Upper lobe of left lung (tissue), 6 donors: ENCODE measurements at places on chromosomes 11 and 22. TPM values are rescaled to one million over a fixed set of nuclear protein-coding genes. Genes with fewer than 3 reads are reported as not detected.

Gene CEP126
- total RNA-seq: 33.4 TPM

Gene MFRP
- not detected for total RNA-seq

Gene OR5A1
- not detected for total RNA-seq

Gene MYOD1
- total RNA-seq: not detected

Gene GAB2
- total RNA-seq: 43.5 TPM

GRCh38 chr11:109869536-109869935, 223.7 kb upstream of the ZC3H12C start:
- no peak for DNase-seq

GRCh38 chr11:94111660-94112059, 17.0 kb upstream of the PANX1 start:
- DNase-seq: no peak

GRCh38 chr11:10824888-10825287, 16.2 kb upstream of the EIF4G2 start:
- DNase-seq: no peak

DNA sequence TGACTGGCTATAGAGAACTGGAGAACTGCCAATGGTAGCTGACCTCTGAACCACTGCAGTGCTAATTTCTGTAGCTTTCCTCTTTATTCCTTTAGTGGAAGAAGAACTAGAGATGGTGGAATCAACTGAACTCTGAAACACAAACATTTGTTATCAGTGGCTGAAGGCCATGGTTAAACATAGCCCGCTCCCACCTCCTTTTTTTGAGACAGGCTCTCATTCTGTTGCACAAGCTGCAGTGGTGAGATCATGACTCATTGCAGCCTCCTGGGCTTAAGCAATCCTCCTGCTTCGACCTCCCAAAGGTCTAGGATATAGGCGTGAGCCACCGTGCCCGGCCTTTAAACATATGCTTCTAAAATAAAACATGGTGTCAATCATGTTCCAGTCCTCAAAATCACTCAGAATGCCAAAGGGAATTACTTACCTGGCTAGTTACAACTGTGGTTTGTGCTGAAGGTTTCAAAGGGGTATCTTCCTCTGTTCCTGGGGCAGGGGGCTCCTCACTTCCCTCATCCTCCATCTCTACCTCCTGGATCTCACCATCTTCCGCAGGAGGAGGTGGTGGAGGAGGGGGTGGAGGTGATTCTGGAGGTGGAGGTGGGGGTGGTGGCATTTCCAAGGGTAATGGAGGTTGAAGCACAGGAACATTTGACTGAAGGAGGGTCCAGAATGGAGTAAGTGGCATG, 9.0 kb upstream of the AGBL2 start:
- no peak for DNase-seq

- DNase-seq: no peak
These were observed 17.0 kb upstream of the CHADL start for GRCh38 chr22:41257696-41258095.

- no peak for DNase-seq
These were observed 147.5 kb downstream of the ST3GAL4 start for GRCh38 chr11:126502982-126503381.

DNA sequence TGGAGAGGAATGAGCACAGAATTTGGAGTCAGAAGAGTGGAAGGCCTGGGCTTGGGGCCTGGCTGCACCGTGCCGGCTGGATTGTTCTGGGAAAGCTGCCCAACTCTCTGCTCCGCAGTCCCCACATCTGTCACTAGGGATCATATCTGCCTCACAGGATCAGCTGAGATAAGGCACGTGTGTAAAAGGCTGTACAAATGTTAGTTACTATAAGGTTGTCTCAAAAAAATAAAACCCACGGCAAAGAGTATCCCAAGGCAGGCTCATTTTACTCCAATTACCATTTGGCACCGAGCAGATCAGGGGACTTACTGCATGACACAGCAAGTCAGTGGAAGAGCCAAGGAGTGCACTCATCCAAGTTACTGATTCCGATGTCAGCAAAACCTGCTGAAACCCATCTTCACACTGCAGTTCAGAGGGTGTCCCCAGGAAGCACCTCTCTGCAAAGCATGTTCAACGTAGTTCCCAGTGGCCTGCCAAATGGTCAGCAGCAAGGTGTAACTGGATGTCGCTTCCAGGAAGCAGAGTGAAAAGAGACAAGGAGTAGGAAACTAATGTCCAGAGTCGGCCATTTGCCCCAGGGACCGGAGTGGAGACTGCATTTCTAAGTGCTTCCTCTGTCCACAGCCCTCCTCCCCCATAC, 18.1 kb upstream of the MRTFA start:
- DNase-seq: no peak

DNA sequence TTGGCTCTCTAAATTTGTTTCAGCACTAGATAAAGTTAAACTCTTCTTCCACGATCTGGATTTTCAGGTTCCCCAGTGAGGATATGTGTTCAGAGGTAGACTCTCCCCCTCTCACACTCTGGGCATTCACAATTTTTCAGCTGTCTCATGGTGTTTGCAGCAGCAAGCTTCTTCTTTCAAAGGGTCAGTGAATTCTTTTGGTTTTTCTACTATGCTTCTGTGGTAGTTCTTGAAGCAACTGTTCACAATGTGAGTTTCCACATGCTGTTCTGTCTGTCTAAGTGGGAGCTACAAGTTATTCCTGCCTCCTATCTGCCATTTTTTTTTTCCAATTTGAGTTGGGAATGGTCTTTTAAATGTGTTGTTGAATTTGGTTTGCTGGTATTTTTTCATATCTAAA, 25.4 kb downstream of the CNTF start:
- DNase-seq: no peak

DNA sequence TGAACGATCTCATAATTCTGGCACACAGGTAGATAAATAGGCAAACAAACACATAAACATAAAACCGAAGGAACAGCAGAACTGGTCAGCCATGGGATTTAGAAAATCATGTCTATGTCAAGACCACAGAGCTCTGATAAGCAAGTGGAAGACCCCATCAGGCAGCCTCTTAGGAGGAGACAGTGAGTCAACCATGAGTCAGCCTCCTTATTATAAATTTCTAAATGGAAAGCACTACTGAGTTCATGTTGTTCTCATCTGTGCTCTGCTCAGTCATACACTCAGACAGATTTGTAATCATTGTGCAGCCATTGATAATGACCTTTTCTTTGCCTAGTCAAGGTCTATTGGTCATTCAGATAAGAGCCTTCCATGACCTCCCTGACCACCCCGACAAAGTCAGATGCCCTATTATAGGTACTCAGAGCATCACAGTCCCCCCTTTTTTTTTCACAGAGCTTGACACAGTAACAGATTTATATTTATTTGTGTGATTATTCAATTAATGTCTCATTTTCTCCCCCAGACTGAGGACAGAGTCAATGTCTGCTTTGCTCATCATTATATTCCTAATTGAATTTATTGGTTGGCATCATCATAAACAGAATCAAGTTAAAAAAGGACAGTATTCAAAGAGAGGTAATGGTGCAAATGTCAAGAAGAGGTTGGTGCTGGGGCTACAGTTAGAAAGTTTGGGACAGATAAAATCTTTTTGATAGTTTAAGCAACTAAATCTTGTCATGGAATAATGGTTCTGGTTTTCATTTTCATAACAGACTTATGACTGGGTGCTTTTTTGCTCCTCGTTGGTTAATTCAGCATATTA, 579.7 kb upstream of the CCDC90B start:
- no peak for DNase-seq

DNA sequence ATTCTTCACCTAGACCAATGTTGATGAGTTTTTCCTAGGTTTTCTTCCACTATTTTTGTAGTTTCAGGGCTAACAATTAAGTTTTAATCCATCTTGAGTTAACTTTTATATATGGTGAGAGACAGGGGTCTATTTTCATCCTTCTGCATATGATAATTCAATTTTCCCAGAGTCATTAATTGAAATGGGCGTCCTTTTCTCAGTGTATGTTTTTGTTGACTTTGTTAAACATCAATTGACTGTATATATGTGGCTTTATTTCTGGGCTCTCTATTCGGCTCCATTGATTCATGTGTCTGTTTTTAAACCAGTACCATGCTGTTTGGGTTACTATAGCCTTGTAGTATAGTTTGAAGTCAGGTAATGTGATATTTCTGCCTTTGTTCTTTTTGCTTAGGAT, 282.1 kb downstream of the INSC start:
- DNase-seq: no peak

GRCh38 chr11:132414451-132414850, 1044.0 kb downstream of the NTM start:
- DNase-seq: no peak

DNA sequence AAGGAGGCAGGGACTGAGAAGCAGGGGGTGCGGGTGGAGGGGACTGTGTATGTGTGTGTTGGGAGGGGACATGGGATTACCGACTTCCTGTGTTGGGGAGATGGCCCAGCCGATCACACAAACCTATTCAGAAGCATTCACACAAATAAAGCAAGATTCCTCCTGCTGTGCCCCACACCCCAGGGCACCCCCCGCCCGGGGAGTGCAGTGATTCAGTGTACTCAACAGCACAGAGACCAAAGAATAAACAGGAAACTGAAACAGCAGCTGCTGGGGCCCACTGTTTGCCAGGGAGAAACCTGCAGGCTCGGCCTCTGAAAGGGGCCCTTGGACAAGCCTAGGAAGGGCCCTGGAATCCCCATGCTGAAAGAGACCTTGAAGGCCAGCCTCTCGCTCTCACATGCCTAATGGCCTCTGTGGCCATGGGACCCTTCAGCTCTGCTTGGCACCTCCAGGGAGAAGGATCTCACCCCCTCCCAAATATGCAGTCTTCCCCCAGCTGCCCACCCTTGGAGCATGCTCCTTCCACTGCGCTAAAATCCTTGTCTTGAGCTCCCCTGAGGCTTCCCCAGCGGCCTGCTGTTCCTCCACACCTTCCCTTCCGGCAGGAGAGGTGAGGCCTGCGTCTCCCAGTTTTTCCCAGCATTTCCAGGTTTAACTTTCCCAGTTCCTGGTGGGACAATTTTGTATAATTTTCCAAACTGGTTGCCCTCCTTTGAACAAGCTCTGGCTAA, 72.9 kb downstream of the CSNK2A3 start:
- peak; percentile 38 for DNase-seq
